A549 treated with CORT108297 at 1 μM for 4 hours (cell line): ENCODE measurements at places on chromosomes 16 and 17. TPM values are rescaled to one million over a fixed set of nuclear protein-coding genes. Genes with fewer than 3 reads are reported as not detected.

The LRRC37A3 gene
- 1.5 to 2.5 TPM (median 2.3 TPM) in 5 replicates for total RNA-seq

The RAB11FIP4 gene
- total RNA-seq = 1.2 to 2.0 TPM (median 1.7 TPM) in 5 replicates

The AATK gene
- 0.23 to 0.66 TPM (median 0.60 TPM) in 5 replicates for total RNA-seq

The DPEP3 gene
- not detected in 5 replicates for total RNA-seq

The NPIPA2 gene
- total RNA-seq = 1.2 to 1.9 TPM (median 1.4 TPM) in 5 replicates

The BCL6B gene
- not detected in 5 replicates for total RNA-seq

The PLD6 gene
- 5.5 to 7.9 TPM (median 7.3 TPM) in 5 replicates for total RNA-seq

The SOX9 gene
- total RNA-seq = 7.8 to 11.3 TPM (median 10.5 TPM) in 5 replicates

The CLEC3A gene
- not detected in 5 replicates for total RNA-seq

The CCDC92B gene
- 0.13 to 0.31 TPM (median 0.15 TPM) in 5 replicates for total RNA-seq

The ICAM2 gene
- total RNA-seq = 0.07 to 0.10 TPM in 2 of 5 replicates, not detected in the others

The ARL5C gene
- total RNA-seq = not detected in 5 replicates

The PRSS27 gene
- 0.89 to 1.7 TPM (median 1.5 TPM) in 5 replicates for total RNA-seq

The HOXB3 gene
- 4.6 to 6.8 TPM (median 5.7 TPM) in 5 replicates for total RNA-seq

The RPRML gene
- 0.45 to 1.1 TPM (median 0.75 TPM) in 5 replicates for total RNA-seq

The ERAL1 gene
- 72.4 to 90.0 TPM (median 86.4 TPM) in 5 replicates for total RNA-seq

The MC1R gene
- 5.2 to 8.1 TPM (median 7.6 TPM) in 5 replicates for total RNA-seq

The HEATR9 gene
- total RNA-seq = not detected in 5 replicates

The CHAD gene
- total RNA-seq = not detected in 5 replicates

The TVP23A gene
- 0.05 to 0.15 TPM (median 0.11 TPM) in 5 replicates for total RNA-seq

The GRAP gene
- 0.14 to 0.29 TPM (median 0.21 TPM) in 5 replicates for total RNA-seq

The HOXB7 gene
- total RNA-seq = 32.6 to 36.9 TPM (median 33.6 TPM) in 5 replicates

The PRSS36 gene
- 0.58 to 1.1 TPM (median 0.72 TPM) in 5 replicates for total RNA-seq

The KRT24 gene
- not detected in 5 replicates for total RNA-seq
